ENCODE measurements at places on chromosomes 3 and 15.

GRCh38 chr15:65877749-65878148 lies 8.5 kb downstream of the RAB11A start:
- DNase-seq, result no peak

- DNase-seq, result no peak
Measured at GRCh38 chr3:48429960-48430707, at the start of gene PLXNB1. Gene PLXNB1 (minus strand): TSS chr3:48430086. CDS start chr3:48424611, 5,475 bp downstream.

- no peak for DNase-seq
Measured at GRCh38 chr3:194727435-194728128, 41.9 kb downstream of the FAM43A start.

DNA sequence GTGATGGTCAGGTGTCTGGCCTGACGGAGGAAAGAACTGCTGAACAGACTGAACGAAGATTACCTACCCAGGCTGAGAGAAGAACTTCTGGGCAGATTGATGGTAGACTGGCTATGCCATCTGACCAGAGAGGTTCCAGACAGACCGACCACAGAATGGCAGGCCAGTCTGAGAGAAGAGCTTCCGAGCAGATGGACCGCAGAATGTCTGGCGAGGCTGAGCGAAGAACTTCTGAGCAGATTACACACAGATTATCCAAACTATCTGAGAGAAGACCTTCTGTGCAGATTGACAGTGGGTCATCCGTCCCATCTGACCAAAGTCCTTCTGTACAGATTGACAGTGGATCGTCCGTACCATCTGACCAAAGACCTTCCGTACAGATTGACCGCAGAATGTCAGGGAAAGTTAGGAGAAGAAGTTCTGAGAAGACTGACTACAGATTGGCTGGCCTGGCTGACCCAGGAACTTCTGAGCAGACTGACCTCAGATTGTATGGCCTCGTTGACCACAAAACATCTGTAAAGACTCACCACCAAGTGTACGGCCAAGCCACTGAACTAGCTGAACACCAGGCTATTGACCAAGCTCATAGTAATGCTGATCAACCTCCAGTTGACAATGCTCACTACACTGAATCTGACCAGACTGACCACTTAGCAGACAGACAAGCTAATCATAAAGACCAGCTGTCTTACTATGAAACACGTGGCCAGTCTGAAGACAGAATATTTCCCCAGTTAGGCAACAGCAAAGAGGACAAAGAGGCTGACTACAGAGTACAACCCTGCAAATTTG lies 812 bp downstream of the TEX55 start:
- DNase-seq, result no peak

DNA sequence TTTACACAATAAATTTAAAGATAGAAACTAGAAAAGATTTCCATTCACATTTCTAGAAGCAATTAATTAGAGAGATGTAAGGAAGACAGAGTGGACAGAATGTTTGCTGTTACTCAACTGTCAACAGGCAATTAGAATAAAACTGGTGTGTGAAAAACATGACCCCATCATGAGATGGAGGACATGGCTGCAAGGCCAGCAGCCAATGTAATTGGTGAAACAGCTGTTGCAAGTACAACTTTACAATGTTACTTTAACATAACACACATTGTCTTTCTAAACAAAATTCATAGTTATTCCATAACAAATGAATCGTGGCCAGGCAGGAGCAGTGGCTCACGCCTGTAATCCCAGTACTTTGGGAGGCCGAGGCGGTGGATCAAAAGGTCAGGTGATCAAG lies 28.6 kb upstream of the STAG1 start:
- DNase-seq, result no peak

GRCh38 chr15:48869966-48870365 lies 8.0 kb upstream of the EID1 start:
- DNase-seq, result no peak

DNA sequence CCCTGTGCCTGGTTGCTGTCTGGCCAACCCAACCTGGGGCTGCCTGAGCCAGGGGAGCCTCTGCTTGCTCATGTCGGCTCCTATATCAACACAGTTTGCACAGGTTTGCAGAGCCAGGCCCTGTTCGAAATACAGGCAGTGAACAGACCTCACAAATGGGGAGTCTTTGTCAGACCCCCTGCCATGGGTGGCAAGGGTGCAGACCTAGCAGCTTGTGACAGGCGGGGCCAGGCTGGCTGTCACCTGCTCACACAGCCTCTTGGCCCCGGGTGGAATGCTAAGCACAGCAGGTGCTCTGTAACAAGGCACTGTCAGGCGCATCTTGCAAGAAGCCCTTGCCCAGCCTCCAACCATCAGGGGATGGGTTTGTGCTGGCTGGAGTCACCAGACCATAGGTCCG lies 47.3 kb downstream of the BDH1 start:
- no peak for DNase-seq

DNA sequence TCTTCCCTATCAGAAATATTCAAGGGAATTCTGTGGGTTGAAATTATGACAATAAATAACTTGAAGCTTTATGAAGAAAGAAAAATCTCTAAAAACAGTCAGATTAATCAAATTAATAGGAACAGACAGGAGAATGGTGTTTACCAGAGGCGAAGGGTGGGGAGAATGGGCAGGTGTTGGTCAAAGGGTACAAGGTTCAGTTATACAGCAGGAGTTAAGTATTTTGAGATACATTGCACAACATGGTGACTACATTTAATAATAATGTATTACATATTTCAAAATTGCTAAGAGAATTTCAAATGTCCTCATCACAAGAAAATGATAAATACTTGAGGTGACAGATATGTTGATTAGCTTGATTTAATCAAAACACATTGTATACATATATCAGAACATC lies 18.6 kb downstream of the SPCS1 start:
- no peak for DNase-seq

DNA sequence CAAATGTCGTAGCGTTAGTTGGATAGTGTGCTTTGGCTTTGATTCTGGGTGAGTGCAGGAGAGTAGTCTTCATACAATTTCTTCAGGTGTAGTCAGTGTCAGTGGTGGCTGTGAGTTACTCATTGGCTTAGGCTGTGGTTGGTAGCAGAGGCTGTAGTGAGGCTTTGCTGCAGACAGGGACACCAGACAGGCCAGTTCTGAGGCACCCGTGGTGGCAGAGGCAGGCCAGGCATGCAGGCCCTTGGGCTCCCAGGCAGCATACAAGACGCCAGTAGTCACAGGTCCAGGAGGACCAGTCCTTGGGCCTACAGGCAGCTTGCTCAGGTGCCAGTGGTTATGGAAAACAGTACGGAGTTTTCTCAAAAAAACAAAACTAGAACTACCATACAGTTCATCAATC lies 61.3 kb downstream of the DMXL2 start:
- DNase-seq, result no peak

DNA sequence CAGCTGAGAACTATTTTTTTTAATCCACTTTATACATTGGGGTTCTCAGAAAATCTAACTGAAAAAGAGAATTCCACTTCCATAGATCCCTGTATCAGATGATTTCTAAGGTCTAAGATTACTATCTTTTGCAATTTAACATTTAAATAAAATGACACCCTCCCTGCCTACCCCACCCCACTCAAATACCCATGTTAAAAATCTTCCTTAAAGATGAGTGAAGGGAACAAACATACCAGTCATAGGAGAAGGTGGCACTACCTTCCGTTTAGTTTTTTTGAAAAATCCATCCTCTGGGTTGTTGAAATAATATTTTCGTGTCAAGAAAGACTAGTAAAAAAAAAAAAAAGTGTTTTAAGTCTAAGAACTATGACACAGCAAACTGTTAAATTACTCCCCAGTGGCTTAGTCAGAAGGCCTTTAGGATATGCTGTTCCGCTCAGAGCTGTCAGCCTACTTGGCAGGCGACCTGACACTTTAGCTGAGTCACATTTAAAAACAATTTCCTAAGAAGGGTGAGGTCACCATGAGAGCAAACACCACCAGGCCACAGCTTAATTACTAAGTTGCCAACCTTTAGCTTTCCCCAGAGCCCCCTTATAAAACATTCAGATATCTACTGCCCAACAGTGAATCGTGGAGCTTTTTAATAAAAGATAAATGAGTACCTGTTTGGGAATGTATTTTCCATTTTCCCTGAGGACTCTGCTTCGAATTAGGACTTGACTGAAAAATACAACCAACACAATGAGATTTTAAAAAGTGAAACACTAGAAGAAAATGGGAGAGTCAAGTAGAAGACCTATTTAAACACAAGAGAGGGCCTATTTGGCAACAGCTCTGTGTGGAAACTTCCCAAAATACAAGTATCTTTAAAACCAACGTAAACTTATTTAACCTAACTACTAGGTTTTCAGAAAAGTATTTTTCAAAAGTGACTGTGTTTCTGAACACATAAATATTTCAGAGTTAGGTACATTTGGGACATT lies 9.6 kb downstream of the EMC3 start:
- no peak for DNase-seq
